Spleen (tissue), 13 donors: ENCODE measurements at places on chromosomes 2 and 18. TPM values are rescaled to one million over a fixed set of nuclear protein-coding genes. Genes with fewer than 3 reads are reported as not detected.

DSC1 gene
- total RNA-seq, result not detected

MATN3 gene
- total RNA-seq, result not detected

EVX2 gene
- not detected for total RNA-seq

GRCh38 chr2:28136556-28136955 is 246.0 kb downstream of the BABAM2 start:
- H3K4me1 ChIP-seq, result peaks cover 9% of the 10 kb centered on the region
- no peak overlapping the region for H3K27ac ChIP-seq
- no peak overlapping the region for H3K4me3 ChIP-seq
- no peaks in the 10 kb centered on the region for H3K27me3 ChIP-seq
- no peak for DNase-seq
- H3K36me3 ChIP-seq, result peaks cover 24% of the 10 kb centered on the region

DNA sequence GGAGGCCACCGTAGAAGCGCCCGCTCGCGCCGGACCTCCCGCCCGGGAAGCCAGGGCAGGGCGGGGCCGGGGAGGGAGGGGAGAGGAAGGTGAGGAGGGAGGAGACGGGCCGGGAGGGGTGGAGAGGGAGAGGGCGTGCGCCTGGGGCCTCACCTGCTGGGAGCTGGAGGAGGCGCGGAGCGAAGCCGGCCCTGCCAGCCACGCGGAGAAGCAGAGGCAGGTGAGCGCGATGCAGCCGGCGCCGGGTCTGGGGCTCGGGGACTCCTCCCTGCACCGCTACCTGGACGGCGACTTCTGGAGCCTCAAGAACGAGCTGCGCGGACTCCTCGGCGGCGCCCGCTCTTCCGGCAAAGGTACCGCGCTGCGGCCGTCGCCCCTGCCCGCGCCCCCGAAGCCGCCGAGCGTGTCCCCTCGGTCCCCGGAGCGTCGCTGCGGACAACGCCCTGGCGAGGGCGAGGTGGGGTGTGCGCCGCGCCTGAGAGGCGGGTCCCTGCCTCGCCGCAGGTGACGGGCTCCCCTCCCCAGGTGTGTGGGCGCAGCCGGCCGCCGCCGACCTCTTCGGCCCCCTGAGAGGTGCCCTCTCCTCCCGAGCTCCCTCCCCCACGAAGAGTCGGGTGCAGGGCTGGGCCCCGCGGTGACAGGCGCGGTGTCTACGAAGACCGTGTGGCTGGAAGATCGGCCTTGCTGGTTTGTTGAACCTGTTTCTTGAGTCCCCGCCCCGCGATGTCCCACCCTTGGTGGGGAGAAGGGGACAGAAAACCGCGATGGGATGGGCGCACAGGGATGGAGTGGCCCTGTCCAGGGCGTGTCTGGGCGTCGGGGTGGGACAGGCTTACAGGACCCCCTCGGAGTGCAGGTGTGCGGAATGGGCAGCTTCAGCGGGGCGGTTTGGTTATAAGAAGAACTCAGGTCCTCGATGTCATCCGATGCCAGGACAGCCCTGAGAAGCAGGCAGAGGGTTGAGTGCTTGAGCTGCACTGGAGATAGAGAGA is at the start of gene ACOXL:
ACOXL (plus strand) TSS at position 152 of the 992 bp plus-strand sequence. CDS start 35,817 bp downstream, outside the sequence.
- H3K27ac ChIP-seq, result no peak within 1 kb of the TSS
- no peaks in the 10 kb centered on the region for H3K36me3 ChIP-seq
- H3K4me1 ChIP-seq, result peaks cover 17% of the 10 kb centered on the region
- peak; percentile 84 for DNase-seq
- peak within 1 kb of the TSS; percentile 41 for H3K4me3 ChIP-seq

DNA sequence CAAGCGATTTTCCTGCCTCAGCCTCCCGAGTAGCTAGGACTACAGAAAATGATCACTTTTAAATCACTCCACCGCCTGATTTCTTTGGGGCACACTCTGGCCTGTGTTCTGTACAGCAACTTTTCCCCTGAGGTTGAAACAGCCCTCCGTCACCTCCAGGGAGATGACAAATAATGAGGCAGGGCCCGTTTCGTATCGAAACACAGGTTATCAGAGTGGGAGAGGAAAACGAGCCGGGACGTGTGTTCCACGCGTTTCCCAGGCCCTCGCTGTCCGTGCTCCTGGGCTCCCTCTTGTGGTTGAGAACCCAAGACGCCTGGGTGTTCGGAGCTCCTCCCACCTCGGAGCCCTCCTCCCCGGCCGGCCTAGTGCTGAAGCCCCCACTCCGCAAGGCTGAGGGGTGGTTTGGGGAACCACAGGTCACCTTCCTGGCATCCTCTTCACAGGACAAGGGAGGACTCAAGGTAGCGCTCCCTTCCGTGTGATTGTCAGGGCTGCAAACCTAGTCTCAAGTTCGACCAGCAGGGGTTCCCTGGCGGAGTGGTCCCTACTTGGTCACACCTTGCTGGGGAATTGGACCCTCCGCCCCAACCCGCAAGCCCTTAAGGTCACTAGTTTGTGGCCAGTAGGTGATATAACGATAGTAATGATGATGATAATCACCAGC is 12.8 kb downstream of the ATP6V1B1 start:
- peaks cover 9% of the 10 kb centered on the region for H3K4me1 ChIP-seq
- no peak overlapping the region for H3K4me3 ChIP-seq
- DNase-seq, result peak; percentile 90

GRCh38 chr2:24152413-24153197 is 22.2 kb upstream of the FAM228A start:
- no peaks in the 10 kb centered on the region for H3K27me3 ChIP-seq
- no peak for DNase-seq
- H3K4me1 ChIP-seq, result no peaks in the 10 kb centered on the region
- H3K4me3 ChIP-seq, result no peak overlapping the region
- H3K27ac ChIP-seq, result no peak overlapping the region

GRCh38 chr2:159124441-159124911 is 156.0 kb downstream of the TANC1 start:
- no peak overlapping the region for H3K27ac ChIP-seq
- H3K27me3 ChIP-seq, result no peaks in the 10 kb centered on the region
- no peak for DNase-seq
- H3K4me1 ChIP-seq, result peaks cover 22% of the 10 kb centered on the region
- no peak overlapping the region for H3K4me3 ChIP-seq

GRCh38 chr18:7084080-7085065 is 33.2 kb downstream of the LAMA1 start:
- H3K4me3 ChIP-seq, result no peak overlapping the region
- H3K36me3 ChIP-seq, result no peaks in the 10 kb centered on the region
- no peaks in the 10 kb centered on the region for H3K27me3 ChIP-seq
- no peak overlapping the region for H3K27ac ChIP-seq
- no peaks in the 10 kb centered on the region for H3K4me1 ChIP-seq
- DNase-seq, result no peak

DNA sequence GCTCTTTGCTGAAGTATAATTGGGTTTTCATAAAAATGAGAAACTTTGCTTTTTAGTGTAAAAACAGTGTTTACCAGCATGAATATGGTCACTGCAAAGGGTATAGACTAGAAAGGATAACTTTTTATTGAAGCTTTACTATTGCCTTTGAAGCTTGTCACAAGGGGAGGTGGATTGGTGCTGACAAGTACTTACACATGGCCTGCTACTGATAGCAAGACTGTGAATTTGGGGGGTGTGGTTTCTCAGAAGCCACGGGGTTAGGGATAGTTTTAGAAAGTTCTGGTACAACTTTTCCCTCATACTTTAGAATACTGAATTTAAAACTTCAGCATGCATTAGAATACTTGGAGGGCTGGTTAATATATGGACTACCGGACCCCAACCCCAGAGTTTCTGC is 294.1 kb downstream of the SOCS6 start:
- H3K36me3 ChIP-seq, result no peaks in the 10 kb centered on the region
- H3K27ac ChIP-seq, result no peak overlapping the region
- no peak overlapping the region for H3K4me3 ChIP-seq
- no peaks in the 10 kb centered on the region for H3K4me1 ChIP-seq

DNA sequence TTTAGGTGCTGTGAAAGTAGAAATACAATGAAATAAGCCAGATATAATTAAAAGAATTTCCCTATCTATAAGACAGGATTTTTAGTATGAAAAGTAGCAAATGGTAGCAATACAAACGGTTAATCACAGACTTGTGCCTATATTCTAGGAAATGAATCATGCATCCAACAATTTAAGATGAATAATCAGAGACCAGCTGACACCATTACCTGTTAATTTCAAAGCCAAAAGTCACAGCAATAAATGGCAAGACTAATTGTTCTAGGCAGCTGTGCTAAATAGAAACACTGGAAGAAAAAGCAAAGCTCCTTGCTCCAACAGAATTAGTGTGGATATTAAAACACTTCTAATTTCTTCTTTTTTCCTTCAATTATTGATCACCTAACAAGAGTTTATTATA is 35.1 kb upstream of the MPP4 start:
- H3K4me3 ChIP-seq, result no peak overlapping the region
- peaks cover 21% of the 10 kb centered on the region for H3K36me3 ChIP-seq
- H3K27ac ChIP-seq, result no peak overlapping the region

GRCh38 chr2:134782792-134783191 is 55.6 kb upstream of the ACMSD start:
- no peaks in the 10 kb centered on the region for H3K27me3 ChIP-seq
- no peaks in the 10 kb centered on the region for H3K4me1 ChIP-seq
- H3K36me3 ChIP-seq, result no peaks in the 10 kb centered on the region
- DNase-seq, result no peak
- H3K27ac ChIP-seq, result no peak overlapping the region
- H3K4me3 ChIP-seq, result no peak overlapping the region

GRCh38 chr2:236612737-236613136 is 43.1 kb downstream of the ACKR3 start:
- H3K4me1 ChIP-seq, result no peaks in the 10 kb centered on the region
- H3K4me3 ChIP-seq, result no peak overlapping the region

GRCh38 chr2:198703281-198703680 is 754.5 kb downstream of the SATB2 start:
- no peaks in the 10 kb centered on the region for H3K36me3 ChIP-seq
- DNase-seq, result no peak
- no peaks in the 10 kb centered on the region for H3K4me1 ChIP-seq
- H3K27ac ChIP-seq, result no peak overlapping the region

- H3K36me3 ChIP-seq, result no peaks in the 10 kb centered on the region
- DNase-seq, result no peak
- H3K4me1 ChIP-seq, result peaks cover 6% of the 10 kb centered on the region
- H3K27me3 ChIP-seq, result no peaks in the 10 kb centered on the region
Observed at GRCh38 chr2:26018184-26019055, 15.5 kb upstream of the RAB10 start.

GRCh38 chr2:205473791-205474190 is 208.5 kb upstream of the NRP2 start:
- no peaks in the 10 kb centered on the region for H3K4me1 ChIP-seq
- H3K27ac ChIP-seq, result no peak overlapping the region
- no peak for DNase-seq
- no peaks in the 10 kb centered on the region for H3K27me3 ChIP-seq
- no peaks in the 10 kb centered on the region for H3K36me3 ChIP-seq

DNA sequence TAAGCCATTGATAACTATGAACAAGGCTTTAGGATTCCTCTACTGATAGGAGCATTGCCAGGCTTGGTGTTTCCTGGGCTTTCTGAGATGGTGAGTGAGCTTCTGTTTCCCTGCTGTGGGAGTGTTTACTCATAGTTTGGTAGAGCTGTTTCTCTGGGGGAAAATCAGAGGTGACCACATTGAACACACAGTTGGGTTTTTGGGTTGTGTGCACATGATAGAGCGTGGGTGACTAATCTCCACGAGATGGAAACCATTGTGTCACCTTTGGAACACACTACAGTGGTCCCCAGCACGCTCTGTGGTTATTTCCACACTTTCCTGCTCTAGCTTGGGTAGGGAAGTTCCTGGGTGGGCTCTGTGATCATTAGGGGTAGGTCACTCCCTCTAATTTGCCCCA is 5.4 kb downstream of the IL1R1 start:
- peaks cover 9% of the 10 kb centered on the region for H3K27me3 ChIP-seq
- H3K4me1 ChIP-seq, result peaks cover 20% of the 10 kb centered on the region
- no peaks in the 10 kb centered on the region for H3K36me3 ChIP-seq
- H3K4me3 ChIP-seq, result no peak overlapping the region
- no peak for DNase-seq

DNA sequence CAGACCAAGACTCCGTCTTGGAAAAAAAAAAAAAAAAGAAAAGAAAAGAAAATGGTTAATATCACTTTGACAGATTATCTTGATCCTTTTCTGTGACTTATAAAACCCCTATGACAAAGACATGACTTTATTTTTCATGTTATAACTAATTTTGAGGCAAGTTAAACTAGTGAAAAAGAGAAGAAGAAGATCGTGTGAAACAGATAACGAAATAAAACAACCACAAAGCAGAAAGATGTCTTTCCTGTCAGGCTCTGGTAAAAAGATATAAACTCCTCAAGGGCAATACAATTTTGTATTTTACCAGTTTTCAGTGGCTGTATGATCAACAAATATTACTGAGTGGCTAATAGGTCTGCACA is 13.4 kb upstream of the RBMS1 start:
- H3K27me3 ChIP-seq, result no peaks in the 10 kb centered on the region
- DNase-seq, result no peak
- H3K36me3 ChIP-seq, result no peaks in the 10 kb centered on the region
- peaks cover 19% of the 10 kb centered on the region for H3K4me1 ChIP-seq
- no peak overlapping the region for H3K27ac ChIP-seq

- H3K36me3 ChIP-seq, result no peaks in the 10 kb centered on the region
- no peak overlapping the region for H3K4me3 ChIP-seq
- no peaks in the 10 kb centered on the region for H3K27me3 ChIP-seq
- no peaks in the 10 kb centered on the region for H3K4me1 ChIP-seq
Observed at GRCh38 chr18:68660354-68661183, 54.3 kb downstream of the TMX3 start.
